Stimulated activated CD4-positive, alpha-beta T cell treated with anti-CD3 and anti-CD28 coated beads, Interleukin-2, amount 100 ng/mL, for 48 hours (primary cell): ENCODE measurements at places on chromosomes 2 and 18.

DNA sequence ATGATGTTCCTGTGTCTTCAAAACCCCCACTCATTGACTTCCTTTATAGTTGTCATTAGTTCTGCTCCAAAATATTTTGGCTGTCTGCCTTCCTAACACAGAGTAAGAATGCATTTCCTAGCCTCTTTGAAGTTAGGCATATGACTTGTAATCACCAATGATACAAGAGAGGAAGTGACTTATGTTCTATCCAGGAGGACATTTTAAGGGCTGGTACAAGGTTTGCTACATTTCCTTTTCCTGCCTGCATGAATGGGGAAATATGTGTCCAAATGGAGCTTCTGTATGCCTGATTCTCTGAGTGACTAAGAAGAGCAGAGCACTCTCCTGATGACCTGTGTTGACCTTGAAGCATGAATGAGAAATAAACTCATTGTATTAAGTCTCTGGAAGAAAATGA, 115.1 kb downstream of the PLCL1 start:
- DNase-seq, result no peak

DNA sequence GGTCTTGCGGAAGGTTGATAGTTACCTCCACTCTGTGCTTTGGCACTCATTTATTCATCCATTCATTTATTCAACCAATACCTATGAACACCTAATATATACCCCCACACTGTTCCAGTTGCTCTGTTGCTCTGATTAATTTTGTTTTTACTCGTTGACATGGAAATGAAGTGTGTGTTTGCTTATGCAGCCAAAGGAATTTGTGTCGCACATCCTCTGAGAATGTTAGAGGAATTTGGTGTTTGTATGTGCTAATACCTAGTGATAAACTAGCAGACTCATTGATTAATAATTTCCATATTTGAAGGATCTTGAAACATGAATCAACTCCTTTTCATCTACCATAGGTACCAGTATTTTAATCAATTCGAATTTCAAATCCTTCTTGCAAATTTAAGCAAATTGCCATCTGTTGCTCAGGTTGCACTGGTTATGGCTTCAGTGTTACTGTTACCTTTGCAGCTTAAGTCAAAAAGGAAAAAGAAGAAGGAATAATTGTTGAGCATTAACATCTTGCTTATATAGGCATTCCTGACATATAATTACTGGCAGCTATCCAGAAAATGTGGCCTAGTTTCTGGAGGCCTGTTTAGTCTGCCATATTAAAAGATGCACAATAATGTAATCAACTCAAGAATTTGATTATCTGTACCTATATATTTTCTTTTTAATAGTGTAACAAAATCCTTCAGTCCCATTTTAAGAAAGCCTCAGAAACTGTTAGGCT, 25.7 kb upstream of the CRIM1 start:
- no peak for DNase-seq

DNA sequence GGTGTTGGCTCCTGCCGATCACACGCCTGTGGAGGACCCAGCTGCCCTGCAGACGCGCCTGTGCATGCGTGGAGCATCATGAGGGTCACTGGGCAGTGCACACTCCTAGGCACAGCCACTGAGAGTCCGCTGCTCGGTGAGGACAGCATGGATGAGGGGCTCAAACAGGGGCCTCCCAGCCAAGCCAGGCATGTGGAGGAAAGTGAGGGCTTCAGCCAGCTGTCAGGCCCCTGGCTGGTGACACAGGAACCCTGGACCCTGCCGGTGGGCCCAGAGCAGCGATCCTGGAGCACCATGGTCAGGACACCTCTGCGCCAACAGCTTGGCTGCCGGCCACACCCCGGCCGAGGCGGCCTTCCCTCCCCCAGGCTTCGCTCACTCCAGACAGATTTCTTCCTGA, 171.2 kb downstream of the RTP5 start:
- no peak for DNase-seq

- DNase-seq, result no peak
Measured at GRCh38 chr2:24261441-24261840, 86.6 kb downstream of the FAM228A start.

GRCh38 chr2:96806468-96807126, 9.5 kb upstream of the CNNM3 start:
- no peak for DNase-seq

DNA sequence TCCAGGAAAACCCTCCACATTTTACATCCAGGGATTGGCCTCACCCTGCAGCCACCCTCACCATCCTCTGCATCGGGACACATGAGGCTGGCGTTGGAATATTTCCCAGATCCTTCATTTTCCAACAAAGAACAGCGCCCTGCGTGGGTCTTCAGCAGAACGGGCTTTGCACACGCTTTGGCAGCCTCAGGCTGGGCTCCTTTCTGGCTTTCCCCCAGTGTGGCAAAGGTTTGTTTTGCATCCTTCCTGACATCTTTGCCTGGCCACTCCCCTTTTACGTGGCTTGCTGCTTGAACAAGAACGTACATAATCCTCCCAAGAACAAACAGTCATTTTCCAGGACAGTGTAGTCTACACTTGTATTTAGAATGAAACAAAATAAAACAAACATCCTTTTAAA, 25.6 kb upstream of the GREB1 start:
- DNase-seq, result no peak

- no peak for DNase-seq
Measured at GRCh38 chr2:215535741-215536140, 99.9 kb upstream of the FN1 start.

GRCh38 chr2:136024616-136025015, 39.2 kb upstream of the DARS1 start:
- no peak for DNase-seq
